ENCODE measurements at places on chromosomes 4 and X.

- no peak for DNase-seq
Measured at GRCh38 chr4:22850055-22850454, 157.3 kb downstream of the GBA3 start.

DNA sequence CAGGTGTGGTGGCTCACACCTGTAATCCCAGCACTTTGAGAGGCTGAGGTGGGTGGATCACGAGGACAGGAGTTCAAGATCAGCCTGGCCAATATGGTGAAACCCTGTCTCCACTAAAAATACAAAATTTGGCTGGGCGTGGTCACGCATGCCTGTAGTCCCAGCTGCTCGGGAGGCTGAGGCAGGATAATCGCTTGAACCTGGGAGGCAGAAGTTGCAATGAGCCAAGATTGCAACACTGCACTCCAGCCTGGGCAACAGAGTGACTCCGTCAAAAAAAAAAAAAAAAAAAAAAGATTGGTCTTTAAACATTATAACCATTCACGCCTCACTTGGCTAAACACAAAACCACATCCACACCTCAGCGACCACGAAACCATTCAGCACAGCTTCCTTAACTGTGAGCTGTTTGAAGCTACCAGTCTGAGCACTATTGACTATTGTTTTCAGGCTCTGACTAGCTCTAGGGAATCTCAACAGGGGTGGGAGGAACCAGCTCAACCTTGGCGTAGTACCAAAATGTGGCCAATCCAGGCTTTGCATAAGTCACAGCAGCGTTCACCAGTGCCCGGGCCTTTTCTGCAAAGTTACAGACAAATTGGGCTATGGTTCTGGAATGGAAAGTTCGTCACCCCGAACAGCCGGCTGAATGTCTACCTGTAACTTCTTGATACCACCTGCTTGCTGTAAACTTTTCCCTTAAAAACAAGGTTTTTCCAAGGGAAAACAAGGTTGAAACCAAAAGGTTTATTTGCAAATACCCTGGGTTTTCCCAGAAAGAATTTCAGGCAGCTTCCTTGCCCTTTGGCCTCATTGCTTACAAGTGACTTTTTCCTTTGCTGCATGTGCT, 73.6 kb upstream of the DHX15 start:
- DNase-seq: no peak

DNA sequence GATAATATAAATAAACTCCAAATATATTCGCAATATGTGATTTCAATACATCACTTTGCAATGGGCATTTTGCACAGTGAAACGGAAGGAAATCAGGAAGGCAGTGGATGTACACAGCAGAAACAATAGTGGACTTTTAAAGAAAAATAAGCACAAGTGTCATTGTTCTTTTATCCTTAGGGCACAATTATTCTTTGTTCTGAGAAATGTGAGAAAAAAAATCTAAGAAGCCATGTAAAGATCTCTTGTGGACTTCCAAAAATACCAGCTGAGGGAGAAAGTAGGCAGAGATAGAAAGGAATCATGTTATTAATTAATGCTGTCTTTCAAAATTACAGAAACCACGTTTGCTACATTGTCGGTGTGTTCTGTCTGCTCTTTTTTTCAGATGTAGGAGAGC, 17.6 kb upstream of the PRRG1 start:
- no peak for DNase-seq

DNA sequence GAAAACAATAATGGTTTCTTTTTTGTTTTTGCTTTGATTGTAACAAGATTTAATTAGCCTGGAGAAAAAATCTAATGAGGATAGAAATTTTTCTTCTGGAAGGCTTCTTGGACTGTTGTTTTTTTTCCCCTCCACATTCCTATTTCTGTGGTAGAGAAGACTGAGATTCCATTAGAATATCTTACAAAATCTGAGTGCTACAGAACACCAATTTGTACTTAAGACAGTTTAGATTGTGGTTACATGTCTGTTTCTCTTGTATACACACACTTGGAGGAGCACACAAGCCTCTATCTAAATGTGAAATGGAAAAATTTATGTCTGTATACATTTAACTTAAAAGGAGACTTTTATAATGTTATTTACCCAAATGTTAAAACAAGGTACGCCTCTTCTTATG, 176.9 kb upstream of the ARSJ start:
- DNase-seq: no peak

- no peak for DNase-seq
Measured at GRCh38 chr4:4590546-4590945, 48.7 kb upstream of the STX18 start.

DNA sequence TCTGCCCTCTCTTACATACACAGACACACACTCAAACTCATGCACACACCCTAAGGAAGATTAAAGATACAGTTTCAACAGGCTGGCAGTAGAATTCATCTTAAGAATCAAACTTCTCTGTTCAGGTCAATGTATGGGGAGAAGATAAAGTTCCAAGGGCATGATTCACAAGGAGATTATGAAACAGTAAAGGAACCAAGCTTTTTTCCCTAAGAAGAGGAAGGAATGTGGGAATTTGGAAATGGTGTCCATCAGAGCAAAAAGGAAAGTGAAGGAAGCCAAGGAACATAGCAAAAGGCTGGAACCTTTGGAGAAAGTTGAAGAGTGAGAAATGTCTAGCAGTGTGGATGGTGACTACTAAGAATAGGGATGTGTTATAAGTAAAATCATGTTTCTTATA, 191.0 kb upstream of the NPY2R start:
- no peak for DNase-seq

- DNase-seq: no peak
Measured at GRCh38 chrX:28189011-28189410, 207.8 kb upstream of the DCAF8L1 start.

- DNase-seq: no peak
Measured at GRCh38 chr4:185033072-185033471, 14.8 kb downstream of the HELT start.

- DNase-seq: no peak
Measured at GRCh38 chr4:6763330-6763851, 19.1 kb upstream of the KIAA0232 start.

DNA sequence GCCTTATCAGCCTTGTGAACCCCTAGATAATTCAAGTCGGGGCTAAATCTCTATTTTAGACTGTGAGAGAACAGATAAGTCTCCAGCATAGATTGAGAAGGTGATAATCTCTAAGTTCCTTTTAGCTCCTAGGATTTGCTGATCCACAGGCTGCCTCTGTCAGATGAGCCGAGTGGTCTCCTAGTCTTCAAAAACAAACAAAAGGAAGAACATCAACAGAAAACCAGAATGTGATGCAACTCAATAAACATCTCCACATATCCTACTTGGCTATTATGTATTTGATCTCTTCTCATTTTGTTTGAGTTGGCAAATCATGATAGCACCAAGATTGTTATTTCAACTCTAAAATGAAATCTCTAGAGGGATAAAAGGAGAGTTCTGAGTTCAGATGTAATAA, 88.4 kb upstream of the SLC7A11 start:
- DNase-seq: no peak
